ENCODE measurements at places on chromosomes 3 and 15.

DNA sequence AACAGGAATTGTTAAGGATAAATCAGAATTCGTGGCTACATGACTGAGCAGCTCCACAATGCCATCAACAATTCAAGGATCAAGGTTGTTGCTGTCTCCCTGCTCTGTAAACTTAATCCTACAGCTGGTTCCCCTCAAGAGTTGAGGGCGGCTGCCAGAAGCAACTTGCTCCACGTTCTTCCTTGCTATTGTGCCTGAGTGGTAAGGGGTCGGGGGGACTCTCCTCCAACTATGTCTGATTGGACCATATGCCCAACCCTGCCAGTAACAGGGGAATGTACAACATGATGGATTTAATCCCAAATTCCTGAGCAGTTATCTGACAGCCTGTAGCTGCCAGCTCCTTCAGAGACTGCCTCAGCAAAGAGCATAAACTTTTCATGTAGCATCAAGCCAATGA, 37.9 kb upstream of the MECOM start:
- DNase-seq, result no peak

DNA sequence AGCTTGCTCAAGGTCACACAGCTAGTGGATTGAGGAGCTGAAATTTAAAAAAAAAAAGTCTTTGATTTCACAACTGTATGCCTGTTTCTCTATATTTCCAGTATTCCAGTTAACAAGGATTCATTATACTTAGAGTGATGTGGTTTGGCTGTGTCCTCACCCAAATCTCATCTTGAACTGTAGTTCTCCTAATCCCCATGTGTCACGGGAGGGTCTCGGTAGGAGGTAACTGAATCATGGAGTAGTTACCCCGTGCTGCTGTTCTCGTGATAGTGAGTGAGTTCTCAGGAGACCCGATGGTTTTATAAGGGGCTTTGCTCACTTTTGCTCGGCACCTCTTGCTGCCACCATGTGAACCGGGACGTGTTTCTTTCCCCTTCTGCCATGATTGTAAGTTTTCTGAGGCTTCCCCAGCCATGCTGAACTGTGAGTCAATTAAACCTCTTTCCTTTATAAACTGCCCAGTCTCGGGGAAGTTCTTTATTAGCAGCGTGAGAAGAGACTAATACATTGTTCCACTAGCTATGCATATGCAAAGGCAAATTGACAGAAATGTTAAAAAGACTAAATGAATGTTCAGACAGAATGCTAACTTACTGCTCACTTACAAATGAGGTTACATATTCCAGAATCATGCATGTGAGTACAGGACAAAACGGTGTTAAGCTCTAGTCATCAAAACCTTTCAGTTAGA, 1101.9 kb downstream of the ROBO1 start:
- no peak for DNase-seq

DNA sequence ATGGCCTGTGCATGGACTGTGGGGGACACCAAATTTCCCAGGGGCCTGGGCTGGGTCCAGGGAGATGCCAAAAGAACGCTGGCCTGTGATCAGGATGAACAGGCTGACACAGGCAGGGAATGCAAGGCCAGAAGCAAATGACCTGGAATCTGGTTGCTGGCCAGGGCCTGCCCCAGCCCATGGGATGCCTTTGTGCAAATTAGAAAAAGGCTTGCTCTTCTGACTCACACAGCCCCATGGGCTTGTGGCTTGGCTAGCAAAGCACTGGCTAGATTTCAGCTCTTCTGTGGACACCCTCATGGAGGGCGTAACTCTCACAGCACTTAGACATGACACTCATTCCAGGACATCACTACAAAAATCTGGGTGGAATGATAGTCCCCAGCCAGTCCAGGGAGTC, 356.0 kb downstream of the SHQ1 start:
- peak; percentile 38 for DNase-seq

GRCh38 chr15:80854104-80854503, 74.9 kb downstream of the CEMIP start:
- DNase-seq, result no peak

GRCh38 chr15:50225057-50225456, 40.5 kb downstream of the HDC start:
- DNase-seq, result no peak
